Mammary epithelial cell (primary cell): ENCODE measurements at places on chromosomes 5 and 9.

- peak; percentile 36 for DNase-seq
These were observed 18.1 kb upstream of the GPX3 start for GRCh38 chr5:151002250-151002649.

DNA sequence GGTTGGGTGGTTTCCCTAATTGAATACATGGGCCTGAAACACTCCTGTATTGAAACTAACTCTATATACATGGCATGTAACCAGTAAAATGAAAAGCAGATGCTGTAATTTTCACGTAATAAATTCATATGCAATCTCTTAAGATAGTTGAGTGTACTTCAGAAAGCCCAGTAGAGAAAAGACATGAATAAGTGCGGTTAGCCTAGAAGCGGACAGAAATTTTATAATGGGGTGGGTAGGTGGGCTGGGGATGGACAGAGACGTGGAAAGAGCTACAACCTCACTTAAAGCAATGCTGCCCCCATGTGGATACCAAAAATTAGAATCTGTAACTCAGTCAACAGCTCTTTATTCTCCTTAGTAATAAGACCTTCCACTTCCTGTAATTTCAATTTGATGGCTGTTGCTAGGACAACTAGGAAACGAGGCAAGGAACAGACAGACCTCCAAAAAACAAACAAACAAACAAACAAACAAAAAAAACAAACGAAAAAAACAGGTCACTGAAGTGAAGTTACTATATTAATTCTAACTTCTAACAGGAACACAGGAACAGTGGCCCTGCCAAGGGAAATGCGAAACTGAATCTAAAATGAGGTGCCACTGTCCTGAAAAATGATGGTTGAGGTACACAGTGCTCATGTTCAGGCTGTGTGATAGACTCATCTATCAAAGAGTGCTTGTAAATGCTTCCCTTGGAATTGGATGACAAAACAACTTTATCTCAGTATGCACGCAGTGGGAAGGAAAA is 103.4 kb upstream of the GNA14 start:
- DNase-seq: peak; percentile 23

DNA sequence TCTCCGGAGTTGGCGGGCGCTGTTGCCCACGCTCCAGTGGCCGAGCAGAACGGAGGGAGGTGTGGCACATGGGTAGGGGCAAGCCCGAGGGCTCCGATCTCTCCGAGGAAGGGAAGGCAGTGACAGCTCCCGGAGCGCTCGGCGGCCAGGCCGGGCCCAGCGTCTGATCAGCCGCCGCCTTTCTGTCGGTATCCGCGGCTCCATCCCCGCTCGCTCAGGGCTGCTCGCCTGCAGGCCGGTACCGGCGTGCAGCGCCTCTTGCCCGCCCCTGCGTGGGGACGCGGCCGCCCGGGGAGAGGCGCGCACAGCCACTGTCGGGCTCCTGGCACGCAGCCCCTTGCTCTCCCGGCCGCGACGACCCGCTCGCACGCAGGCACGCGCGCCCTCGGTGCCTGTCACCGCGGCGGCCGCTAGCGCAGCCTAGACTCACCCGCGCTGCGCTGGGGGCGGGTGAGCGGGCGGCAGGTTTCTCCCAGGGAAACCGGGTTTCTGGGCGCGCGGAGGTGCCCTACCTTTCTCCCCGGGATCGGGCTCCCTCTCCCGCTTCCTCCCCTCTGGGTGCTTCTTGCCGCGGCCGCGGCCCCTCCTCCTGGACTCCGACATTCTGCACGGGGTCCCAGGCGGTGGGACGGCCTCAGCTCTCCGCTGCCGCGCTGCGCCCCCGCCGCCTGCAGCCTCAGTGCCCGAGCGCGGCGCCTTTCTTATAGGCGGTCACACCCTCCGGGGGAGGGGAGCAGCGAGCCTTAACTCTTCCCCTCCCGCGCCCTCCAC is 108.4 kb downstream of the PSD2 start:
- DNase-seq: peak; percentile 14

DNA sequence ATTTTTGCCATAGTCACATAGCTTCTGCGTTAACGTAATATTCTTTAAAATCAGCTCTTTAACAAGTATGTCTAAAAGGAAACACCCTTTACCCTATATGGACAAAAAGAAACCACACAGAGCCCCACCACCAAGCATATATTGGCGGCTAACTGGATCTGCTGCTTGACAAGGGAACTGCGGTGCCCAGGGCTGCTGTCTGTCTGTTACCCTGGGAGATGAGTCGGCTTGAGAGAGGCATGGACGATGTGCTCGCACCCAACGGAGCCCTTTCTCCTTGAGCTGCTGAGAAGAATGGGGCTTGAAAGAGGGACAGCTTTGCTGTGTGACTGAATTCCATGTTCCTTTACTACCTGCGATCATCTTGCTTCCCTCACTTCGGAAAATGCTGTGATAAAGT is 158.6 kb upstream of the SHB start:
- no peak for DNase-seq

- peak; percentile 71 for DNase-seq
These were observed 143.6 kb downstream of the BNC2 start for GRCh38 chr9:16726718-16727451.

- DNase-seq: no peak
These were observed 30.8 kb upstream of the SARDH start for GRCh38 chr9:133768859-133769510.

- DNase-seq: no peak
These were observed 50.5 kb upstream of the PALM2AKAP2 start for GRCh38 chr9:109729513-109729912.

DNA sequence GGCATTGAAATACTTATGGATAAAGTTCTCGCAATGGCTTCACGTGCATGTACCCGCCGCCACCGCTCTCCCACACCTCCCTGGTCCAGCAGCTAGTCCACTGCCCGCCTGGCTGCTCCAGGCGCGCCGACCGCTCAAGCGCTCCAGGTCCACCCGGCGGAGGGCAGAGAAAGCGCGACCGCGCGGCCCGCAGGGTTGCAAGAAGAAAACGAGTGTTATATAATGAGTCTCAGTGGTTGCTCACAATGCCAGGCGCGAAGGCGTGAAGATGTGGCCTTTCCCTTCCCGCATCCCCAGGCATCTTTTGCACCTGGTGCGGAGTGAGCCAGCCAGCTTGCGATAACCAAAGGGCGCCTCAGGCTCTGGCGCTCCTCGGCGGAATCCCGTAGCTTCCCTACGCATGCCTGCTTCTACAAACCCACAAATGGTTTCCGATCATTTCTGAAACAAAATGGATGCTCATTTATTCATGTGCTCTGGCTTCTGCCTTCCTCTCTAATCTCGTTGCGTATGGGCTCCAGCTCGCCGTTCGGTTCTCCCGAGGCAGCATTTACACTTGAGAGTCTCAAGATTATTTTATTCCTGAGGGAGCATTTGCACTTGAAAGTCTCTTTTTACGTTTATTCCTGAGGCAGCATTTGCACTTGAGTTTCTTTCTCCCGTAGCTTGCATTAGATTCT is 25.7 kb downstream of the CDKN2A start:
- no peak for DNase-seq

DNA sequence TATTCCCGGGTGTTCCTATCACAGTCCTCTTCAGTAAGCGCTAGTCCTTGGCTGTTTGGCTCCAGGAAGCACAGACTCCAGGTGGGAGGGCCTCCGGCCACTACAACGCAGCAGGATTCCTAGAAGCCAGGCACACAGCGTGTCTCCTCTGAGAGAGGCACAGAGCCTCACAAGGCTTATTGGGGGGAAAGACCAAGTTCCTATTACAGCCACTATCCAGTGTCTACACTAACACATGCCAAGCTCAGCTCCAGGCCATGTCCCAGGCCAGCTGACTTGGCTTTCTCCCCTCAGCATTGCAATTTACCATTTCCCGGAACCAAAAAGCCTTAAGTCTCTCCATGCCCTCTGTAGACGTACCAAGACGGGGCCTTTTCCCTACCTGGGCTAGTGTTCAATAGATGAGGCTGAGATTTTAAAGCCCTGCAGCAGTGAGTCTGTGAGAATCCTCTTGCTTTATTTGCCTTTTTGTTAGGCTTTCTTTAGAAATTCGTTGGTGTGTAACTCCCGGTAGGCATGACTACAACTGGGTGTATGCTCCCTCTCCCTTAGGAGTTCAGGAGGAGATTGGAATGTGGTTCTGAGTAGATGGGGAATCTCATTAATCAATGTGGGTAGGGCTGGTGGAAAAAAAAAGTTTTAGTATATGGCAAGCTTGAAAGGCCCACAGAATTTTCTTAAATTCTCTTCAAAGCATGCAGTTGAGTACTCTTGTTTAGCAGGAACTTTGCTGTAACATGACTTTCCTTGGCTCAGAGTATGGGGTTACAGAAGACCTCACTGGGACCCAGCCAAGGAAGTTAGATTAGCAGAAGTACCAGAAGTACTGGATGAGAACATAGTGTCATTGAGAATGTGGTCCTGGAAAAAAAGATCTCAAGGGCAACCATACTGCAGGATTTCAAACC is 84.3 kb upstream of the SLC1A3 start:
- DNase-seq: no peak

- DNase-seq: no peak
These were observed 1.1 kb upstream of the PLEKHG4B start for GRCh38 chr5:90590-91547.

- DNase-seq: peak; percentile 60
These were observed 38.2 kb upstream of the GRAMD2B start for GRCh38 chr5:126384985-126385384.

GRCh38 chr9:114037249-114037648 is 40.9 kb downstream of the AMBP start:
- DNase-seq: no peak

DNA sequence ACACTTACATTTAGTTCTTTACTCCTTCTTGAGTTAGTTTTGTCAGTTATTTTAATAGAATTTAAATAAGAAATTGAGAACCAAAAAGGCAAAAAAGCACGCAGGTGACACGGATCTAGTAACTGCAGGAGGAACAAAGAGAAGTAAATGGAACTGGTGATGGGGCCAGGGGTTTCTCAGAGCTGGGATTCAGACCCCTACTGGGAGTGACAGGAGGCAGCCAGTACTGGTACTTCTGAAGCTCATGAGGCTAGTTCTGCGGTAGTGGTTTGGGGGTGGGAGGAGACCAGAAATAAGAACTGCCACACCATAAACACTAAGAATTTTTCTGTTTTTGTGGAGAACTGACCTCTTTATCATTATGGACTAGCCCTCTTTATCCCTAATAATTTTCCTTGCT is 48.2 kb downstream of the OXCT1 start:
- no peak for DNase-seq

GRCh38 chr9:37531699-37532098 is 44.5 kb downstream of the FBXO10 start:
- DNase-seq: no peak

DNA sequence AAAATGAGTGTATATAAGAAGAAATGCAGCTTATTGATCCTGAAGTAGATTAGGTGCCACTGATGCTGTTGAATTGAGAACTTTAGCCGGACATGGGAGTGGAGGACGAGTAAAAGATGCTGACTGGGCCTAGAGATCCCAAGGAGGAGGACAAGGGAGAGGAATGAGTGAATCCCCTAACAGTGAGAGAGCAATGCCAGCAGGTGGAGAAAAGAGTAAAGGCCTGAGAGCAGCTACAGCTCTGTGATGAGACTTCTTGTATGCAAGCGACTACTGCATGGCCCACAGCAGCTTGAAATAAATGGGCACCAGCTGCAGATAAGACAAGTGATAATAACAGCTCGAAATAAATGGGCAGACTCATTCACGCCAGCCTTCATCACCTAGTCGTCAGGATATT is 44.5 kb upstream of the JMY start:
- no peak for DNase-seq

GRCh38 chr5:142973932-142974331 is 203.8 kb downstream of the ARHGAP26 start:
- DNase-seq: no peak

DNA sequence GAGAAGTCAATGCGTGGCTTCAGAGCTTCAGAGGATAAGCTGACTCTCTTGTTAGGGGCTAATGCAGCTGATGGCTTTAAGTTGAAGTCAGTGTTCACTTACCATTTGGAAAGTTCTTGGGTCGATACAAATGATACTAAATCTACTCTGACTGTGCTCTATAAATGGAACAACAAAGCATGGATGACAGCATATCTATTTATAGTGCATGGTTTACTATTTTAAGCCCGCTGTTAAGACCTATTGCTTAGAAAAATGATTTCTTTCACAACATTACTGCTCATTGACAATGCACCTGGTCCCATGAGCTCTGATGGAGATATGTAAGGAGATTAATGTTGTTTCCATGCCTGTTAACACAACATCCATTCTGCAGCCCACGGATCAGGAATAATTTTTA is 435.7 kb downstream of the MAT2B start:
- DNase-seq: no peak

DNA sequence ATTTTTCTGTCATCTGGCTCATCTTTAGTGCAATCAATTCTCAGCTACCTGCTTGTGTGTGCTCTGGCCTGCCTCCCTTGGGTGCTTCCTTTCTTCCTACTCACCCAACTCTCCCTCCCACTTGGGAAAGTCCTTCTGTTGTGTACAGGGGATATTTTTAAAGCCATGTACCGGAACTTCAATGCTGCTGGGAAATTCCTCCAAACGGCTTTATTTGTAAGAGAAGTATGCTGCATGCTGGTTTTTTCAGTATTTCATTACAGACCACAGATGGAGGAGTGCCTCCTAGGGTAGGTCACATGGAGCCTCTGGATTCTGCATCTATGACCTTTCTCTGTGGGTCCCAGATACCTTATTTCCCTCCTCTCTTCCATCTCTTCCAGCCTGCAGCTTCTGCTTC is 5.4 kb upstream of the HMHB1 start:
- DNase-seq: peak; percentile 24

DNA sequence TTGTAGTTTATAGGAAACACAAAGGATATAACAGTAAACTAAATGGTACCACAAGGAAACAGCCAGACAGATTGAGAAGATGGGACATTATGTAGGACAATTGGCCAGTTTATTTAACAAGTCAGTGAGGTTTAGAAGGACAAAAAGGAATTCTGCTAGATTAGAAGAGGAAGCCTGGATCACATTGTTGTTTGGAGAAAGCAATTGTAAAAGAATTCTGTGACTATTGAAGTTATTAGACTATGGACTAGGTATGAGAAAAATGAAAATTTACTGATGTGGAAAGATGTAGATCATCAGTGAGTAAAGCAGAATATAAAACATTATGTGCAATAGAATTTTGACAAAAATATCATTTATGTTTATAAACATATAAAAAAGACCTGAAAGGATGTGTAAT is 97.1 kb downstream of the CFAP95 start:
- DNase-seq: no peak

GRCh38 chr9:110850401-110851135 is 182.0 kb downstream of the MUSK start:
- DNase-seq: no peak

DNA sequence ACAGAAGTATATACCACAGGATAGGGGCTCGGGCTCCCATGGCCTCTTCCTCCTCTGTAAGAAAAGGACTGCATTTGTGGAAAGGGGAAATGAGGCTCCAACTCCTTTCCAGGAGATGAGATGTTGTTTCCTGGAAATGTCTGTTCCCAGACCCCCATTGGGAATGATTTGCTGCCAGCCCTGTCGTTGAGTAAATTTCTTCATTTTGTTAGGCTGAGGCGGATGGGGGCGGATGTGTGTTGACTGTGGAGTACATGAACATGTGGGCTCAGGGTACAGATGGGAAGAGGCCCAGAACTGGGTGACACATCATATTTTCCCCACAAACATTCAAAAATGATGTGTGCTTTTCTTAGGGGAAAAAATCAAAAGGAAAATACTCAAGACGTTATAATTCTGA is 28.8 kb upstream of the TNFAIP8 start:
- no peak for DNase-seq
